ENCODE measurements at places on chromosomes 5 and 9.

- H3K27me3 ChIP-seq: no peaks in the 10 kb centered on the region
- peaks cover 4% of the 10 kb centered on the region for H3K4me1 ChIP-seq
- no peak for DNase-seq
- H3K4me3 ChIP-seq: no peak overlapping the region
- H3K27ac ChIP-seq: no peak overlapping the region
Observed at GRCh38 chr5:172973127-172973916, 10.2 kb upstream of the ATP6V0E1 start.

DNA sequence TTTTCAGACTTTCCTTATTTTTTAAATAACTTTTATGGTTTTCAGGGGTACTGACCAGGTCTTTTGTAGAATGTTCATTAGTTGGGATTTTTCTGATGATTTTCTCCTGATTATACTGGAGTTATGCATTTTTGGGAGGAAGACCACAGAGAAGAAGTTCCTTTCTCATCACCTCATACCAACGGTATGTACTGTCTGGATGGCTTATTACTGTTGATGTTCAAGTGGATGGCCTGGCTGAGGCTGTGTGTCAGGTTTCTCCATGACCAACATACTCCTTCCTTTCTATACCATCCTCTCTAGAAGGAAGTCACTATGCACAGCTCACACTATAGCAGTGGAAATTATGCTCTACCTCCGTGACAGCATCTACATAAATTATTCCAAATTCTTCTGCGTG lies 71.1 kb upstream of the NR3C1 start:
- DNase-seq: no peak
- no peak overlapping the region for H3K4me3 ChIP-seq

- no peaks in the 10 kb centered on the region for H3K36me3 ChIP-seq
- no peak for DNase-seq
- no peaks in the 10 kb centered on the region for H3K4me1 ChIP-seq
- H3K27me3 ChIP-seq: no peaks in the 10 kb centered on the region
Observed at GRCh38 chr5:76483433-76483832, 80.3 kb downstream of the IQGAP2 start.

DNA sequence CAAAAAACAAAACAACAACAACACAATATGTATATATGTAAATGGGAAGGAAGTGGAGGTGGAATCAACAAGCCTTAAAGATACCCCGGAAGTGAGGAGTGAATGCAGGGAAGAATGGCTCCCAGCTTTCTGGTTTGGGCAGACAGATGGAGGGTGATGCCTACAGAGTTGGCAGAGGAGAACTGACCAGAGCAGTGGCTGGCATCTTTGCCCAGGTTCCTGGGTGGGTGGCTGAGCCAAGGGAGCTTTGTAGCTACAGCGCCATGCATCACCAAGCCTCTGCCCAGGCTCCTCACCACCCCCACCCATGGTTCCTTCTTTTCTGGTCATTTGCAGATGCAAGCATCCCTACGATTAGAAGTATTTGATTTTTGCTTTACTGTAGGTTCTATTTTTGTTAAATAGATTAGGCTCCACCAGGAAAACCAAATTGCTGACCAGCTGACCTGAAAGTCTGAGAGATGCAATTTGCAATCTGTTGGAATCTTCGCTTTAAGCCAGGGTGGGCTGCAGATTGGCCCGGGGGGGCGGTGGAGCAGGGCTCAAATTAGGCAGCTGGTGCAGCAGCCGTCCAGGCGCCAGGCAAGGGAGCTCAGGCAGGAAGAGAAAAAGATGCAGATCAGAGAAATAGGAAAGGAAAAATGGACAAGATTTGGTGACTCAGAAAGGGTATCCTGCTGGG lies 163.3 kb upstream of the TBC1D2 start:
- H3K36me3 ChIP-seq: no peaks in the 10 kb centered on the region
- H3K4me3 ChIP-seq: no peak overlapping the region
- DNase-seq: no peak
- peaks cover 4% of the 10 kb centered on the region for H3K27me3 ChIP-seq

- no peaks in the 10 kb centered on the region for H3K27me3 ChIP-seq
- H3K36me3 ChIP-seq: no peaks in the 10 kb centered on the region
- no peaks in the 10 kb centered on the region for H3K4me1 ChIP-seq
- no peak overlapping the region for H3K27ac ChIP-seq
- H3K4me3 ChIP-seq: no peak overlapping the region
- no peak for DNase-seq
Observed at GRCh38 chr9:71079451-71079850, 42.0 kb downstream of the TRPM3 start.

DNA sequence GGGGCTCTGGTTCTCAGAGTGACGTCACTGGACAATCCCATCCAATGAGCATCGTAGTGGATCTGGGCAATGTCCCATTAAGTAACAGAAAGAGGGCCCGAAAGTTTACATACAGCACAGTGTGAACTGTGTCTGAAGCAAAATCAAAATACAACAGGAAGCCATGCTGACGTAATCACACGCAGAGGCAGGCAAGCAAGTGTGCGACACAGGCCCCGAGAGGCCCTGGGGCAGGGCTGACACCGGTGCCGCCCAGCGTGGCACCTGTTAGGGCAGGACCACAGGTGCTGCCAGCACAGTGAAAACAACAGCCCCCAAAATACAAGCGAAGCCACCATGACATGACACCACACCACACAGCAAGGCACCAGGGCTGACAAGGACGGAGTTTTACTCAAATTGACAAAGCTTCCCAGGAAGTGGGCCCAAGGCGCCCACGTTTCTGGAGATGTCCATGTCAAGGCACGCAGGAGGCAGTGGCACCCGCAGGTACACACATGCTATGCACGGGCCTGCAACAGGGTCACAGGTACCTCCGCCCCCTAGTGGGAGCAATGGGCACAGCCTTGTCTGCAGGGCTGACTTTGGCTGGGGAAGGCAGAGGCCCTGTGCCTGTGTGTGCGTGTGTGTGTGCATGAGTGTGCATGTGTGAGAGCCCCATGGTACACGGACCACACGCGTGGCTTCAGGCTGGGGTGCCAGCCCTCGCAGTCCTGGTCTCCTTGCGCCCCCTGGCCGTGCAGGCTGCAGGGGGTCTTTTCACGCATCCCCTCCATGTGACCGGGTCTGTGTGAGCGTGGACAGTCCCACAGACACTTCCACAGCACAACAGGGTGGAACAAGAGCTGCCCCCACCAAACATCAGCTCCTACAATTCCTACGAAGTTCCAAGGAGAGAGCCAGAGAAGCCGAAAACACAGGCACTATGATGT lies 19.6 kb downstream of the QSOX2 start:
- no peaks in the 10 kb centered on the region for H3K4me1 ChIP-seq
- DNase-seq: peak; percentile 44
- no peaks in the 10 kb centered on the region for H3K36me3 ChIP-seq
- H3K27me3 ChIP-seq: no peaks in the 10 kb centered on the region

DNA sequence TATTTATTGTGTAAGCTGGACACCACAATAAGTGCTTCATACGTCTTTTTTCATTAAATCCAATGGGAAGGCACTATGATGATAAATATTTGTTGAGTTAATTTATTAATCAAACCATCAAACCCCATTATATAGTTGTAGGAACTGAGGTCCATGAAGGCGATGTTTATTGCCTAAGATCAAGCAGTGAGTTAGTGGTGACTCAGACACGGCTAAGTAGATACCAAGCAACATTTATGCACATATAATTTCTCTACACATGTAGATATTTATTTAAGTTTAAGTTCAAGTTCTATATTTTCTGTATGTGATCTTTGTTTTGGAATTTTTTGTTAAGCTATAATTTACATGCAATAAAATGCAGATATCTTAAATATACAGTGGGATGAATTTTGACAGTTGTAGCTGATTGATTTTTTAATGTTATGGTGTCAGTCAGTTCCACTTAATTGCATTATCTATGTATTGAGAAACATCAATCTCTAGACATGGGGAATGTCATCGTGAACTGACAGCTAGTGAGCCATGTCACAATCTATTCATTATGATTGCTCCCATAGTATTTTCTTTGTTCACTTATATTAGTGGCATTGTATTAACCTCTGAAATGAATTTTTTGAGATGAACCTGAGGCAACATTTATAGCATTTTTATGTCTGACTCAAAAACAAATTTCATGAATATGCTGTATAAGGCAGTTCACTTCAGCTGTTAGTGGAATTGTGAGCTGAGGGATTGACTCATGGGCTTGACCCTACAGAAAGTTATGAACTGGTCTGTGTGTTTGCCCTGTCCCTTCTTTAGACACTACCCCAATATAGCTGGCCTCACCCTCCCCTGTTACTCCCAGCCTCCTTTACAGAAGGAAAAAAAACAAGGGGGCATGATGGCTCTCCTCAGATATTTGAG lies 11.9 kb upstream of the GARNL3 start:
- peaks cover 12% of the 10 kb centered on the region for H3K4me1 ChIP-seq
- H3K4me3 ChIP-seq: no peak overlapping the region

- no peak overlapping the region for H3K4me3 ChIP-seq
- H3K27me3 ChIP-seq: no peaks in the 10 kb centered on the region
- no peaks in the 10 kb centered on the region for H3K36me3 ChIP-seq
- no peaks in the 10 kb centered on the region for H3K4me1 ChIP-seq
- DNase-seq: no peak
Observed at GRCh38 chr5:6059137-6059800, 319.1 kb downstream of the MED10 start.

DNA sequence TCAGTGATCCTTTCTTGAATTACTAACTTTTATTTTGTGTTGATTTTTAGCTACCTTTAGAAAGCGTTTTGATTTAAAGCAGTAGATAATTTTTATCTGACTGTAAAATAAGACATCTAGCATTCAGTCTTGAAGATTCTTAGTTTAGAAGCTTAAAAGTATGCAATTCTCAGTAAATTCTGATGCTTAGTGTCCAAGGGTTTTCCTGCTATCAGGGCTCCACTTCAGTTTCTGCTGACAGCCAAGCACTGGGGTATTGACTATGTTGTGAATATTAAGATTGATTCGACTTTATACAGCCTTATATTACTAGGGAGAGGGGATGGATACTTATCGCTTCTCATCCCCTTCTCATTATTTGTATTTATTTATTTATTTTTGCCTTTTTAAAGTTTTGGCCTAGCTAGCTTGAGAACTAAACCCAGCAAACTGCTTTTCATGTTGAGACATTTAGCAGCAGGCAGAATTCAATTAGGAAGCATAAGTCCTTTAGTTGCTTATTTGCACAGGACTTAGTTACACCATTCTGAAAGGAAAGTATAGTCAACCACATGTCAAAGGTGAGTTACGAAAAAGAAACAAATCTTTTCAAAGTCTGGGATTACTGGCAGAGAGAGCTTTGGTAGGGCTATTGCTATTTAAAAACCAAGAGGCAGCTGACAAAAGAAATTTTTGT lies 2.9 kb downstream of the PBX3 start:
- peak overlapping the region; percentile 29 for H3K4me3 ChIP-seq
- no peaks in the 10 kb centered on the region for H3K27me3 ChIP-seq
- peaks cover 11% of the 10 kb centered on the region for H3K4me1 ChIP-seq

DNA sequence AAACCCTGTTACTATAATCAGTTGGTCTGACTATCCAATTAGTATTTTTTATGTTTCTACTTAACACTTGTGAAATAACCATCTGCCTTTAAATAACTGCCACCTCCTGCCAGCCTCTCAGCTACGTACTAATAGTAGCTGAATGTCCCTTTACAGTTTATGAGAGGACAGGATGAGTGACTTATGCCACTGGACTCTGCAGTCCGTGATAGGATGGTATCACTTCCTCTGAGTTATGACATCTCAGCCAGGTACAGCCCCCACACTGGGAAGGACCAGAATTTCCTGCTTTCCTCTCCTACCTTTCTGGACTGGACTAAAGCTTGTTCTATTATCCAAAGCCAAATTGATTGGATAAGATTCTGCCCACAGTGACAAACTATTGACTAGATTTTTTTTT lies 102.9 kb downstream of the ZFAND5 start:
- H3K27ac ChIP-seq: no peak overlapping the region
- DNase-seq: no peak
- no peak overlapping the region for H3K4me3 ChIP-seq
- H3K27me3 ChIP-seq: peaks cover 10% of the 10 kb centered on the region
- H3K4me1 ChIP-seq: no peaks in the 10 kb centered on the region

DNA sequence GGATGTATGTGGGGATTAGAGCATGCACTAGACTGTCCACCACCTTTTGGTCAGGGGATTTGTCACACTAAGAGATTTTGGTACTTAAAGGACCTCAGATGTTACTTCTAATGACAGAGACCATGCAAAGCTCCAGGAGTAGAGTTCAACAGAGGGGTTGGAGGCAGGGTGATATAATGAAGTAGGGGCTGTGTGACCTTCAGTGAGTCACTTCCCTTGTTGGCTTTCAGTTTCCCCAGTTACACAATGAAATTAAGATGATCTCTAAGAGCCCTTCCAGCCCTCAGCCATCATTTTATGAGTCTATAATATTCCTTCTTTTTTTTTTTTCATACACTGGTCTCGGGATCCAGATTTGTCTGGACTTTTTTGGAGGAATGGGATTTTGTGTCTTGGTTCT lies 26.8 kb downstream of the GLRA1 start:
- DNase-seq: no peak
- no peaks in the 10 kb centered on the region for H3K36me3 ChIP-seq
- no peak overlapping the region for H3K27ac ChIP-seq

DNA sequence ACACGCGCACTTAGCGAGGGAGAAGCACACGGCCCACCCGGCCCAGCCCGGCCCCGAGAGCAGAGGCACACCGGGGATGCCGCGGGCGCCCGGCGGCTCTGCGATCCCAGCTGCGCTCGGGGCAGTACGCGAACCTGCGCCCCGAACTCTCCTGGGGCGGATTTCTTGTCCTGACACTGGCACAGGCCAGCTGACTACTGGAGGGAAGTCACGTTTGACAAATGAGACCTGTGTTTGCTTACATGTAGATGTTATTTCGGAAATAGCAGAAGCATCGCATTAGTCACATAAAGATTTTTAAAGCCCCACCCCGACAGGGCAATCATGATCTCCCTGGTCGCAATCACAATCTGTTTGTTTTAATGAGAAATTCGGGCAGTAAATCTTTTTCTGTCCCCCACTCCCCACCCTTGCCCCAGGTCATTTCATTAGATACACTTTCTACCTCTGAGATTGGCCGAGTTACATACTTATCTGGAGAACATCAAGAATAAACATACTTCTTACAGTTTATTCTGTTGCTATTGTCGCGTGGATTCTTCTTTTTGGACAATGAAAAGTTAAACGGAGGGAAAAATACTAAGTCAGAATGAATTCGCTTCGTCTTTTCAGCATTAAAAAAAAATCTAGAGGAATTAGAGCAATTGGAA lies 518.9 kb downstream of the CTNND2 start:
- peaks cover 37% of the 10 kb centered on the region for H3K27me3 ChIP-seq
- no peak overlapping the region for H3K27ac ChIP-seq
- peak overlapping the region; percentile 45 for H3K4me3 ChIP-seq
- H3K36me3 ChIP-seq: no peaks in the 10 kb centered on the region
- no peaks in the 10 kb centered on the region for H3K4me1 ChIP-seq

- no peaks in the 10 kb centered on the region for H3K36me3 ChIP-seq
- DNase-seq: no peak
- no peak overlapping the region for H3K27ac ChIP-seq
- H3K4me1 ChIP-seq: no peaks in the 10 kb centered on the region
Observed at GRCh38 chr9:113898151-113898550, 22.0 kb downstream of the ZNF618 start.
